Stimulated activated CD8-positive, alpha-beta memory T cell treated with anti-CD3 and anti-CD28 coated beads, Interleukin-7, amount 100 ng/mL, for 4 hours (primary cell): ENCODE measurements at places on chromosomes 13 and 19.

- DNase-seq = no peak
Measured at GRCh38 chr13:85597790-85598500, 201.3 kb downstream of the SLITRK6 start.

DNA sequence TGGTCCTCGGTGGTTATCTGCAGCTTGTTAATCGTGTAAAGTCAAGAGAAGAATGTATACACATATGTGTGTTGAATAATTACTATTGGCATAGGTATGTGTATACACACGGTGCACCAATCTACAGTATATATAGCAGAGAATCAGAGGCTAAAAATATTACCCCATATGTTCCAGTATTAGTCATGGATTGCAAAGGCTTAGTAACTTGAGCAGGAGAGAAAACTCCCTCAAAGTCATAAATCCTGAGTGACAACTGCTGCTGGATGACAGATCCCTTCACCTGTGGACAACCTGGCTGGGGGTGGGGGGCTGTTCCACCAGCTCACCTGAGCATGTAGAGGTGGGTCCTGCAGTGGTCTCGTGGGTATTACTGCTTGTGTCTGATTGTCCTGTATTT lies 185.0 kb downstream of the ZNF536 start:
- no peak for DNase-seq

- no peak for DNase-seq
Measured at GRCh38 chr19:10364644-10365043, 15.7 kb downstream of the TYK2 start.

DNA sequence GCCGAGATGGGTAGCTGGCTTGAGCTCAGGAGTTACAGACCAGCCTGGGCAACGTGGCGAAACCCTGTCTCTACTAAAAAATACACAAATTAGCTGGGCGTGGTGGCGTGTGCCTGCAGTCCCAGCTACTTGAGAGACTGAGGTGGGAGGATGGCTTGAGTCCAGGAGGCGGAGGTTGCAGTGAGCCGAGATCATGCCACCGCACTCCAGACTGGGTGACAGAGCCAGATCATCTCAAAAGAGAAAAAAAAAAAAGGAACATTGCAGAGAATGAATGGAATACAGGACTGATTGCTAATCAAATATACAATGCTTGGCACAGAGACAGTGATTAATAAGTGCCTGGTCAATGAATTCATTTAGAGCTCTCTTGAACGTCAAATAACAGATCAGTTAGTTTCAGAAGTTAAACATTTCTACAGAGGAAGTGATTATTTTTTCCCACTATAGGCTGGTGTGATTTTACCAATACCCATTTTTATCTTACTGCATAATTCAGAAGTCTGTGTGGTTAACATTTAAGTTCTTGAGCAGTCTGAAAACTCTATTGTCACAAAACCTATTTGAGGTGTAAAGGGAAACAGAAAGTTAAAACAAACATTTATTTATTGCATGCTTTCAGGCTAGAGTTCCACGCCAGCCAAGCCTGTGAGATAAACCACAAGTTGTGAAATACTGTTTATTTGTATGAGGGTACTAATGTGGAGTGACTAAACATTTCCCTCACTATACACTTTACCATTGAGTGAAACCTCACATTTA lies 7.7 kb upstream of the TBC1D4 start:
- DNase-seq = no peak

- no peak for DNase-seq
Measured at GRCh38 chr19:16112778-16113177, 1.1 kb downstream of the RAB8A start.

GRCh38 chr13:45229172-45229571 lies 28.3 kb upstream of the KCTD4 start:
- no peak for DNase-seq
